ENCODE measurements at places on chromosomes 2 and 18. TPM values are rescaled to one million over a fixed set of nuclear protein-coding genes. Genes with fewer than 3 reads are reported as not detected.
A peak's percentile ranks its signal among the peaks of the same experiment; 100 is the strongest.

Gene ADCYAP1
- total RNA-seq = not detected

- no peak for DNase-seq
Measured at GRCh38 chr2:109481196-109481555, 132.6 kb downstream of the SEPTIN10 start.

DNA sequence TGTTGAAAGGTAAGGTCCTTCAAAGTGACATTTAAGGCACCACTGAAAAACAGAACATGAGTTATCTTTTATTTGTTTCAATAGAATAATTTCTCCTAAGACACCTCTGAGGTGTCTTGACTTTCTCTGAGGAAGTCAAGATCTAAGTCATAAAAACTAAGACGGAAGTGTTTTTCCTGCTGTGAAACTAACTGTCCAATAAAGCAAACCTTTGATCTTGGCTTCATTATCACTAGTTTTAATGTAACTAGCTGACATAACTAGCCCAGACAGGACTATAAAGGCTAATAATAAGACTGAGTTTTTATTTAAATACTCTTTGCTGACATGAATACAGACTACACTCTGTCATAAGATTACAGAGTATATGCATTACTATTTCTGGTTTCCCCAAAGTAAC, 36.6 kb downstream of the INO80D start:
- no peak for DNase-seq

DNA sequence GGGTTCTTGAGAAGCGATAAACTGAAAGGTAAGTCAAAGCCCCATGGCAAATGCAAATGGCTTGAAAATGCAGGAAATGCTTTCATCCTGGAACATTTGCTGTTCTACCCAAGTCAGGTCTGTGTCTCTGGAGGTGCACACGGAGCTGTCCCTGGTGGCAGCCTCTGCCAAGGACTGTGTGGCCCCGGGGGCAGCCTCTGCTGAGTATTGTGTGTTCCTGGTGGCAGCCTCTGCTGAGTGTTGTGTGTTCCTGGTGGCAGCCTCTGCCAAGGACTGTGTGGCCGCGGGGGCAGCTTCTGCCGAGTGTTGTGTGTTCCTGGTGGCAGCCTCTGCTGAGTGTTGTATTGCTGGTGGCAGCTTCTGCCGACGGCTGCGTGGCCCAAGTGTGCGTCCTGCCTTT, 135.6 kb upstream of the ALKAL2 start:
- DNase-seq = no peak

GRCh38 chr2:239389414-239390329, 11.1 kb downstream of the HDAC4 start:
- DNase-seq = no peak

Gene MAPRE3
- total RNA-seq = 3.5 TPM

GRCh38 chr18:50582500-50582899, 22.6 kb downstream of the MAPK4 start:
- no peak for DNase-seq

- no peak for DNase-seq
Measured at GRCh38 chr2:50783111-50783510, 248.8 kb downstream of the NRXN1 start.

Gene FSHR
- not detected for total RNA-seq

DNA sequence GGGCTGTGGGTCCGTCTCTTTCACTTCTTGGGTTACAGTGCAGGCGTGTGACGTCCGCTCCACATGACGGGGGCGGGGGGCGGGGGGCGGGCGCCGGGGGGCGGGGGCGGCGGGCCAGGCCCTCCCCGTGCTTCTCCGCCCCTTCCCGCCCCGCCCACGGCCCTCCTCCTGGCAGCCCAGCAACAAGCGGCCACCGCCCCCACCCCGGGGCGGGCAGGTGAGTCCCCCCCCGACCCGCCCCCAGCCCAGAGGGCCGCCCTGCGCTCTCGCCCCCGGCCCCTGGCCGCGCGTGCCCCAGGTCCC, 3.6 kb downstream of the ZNF516 start:
- peak; percentile 73 for DNase-seq

Gene STEAP3
- total RNA-seq = 8.5 TPM

Gene LYPD1
- total RNA-seq = 28.8 TPM

DNA sequence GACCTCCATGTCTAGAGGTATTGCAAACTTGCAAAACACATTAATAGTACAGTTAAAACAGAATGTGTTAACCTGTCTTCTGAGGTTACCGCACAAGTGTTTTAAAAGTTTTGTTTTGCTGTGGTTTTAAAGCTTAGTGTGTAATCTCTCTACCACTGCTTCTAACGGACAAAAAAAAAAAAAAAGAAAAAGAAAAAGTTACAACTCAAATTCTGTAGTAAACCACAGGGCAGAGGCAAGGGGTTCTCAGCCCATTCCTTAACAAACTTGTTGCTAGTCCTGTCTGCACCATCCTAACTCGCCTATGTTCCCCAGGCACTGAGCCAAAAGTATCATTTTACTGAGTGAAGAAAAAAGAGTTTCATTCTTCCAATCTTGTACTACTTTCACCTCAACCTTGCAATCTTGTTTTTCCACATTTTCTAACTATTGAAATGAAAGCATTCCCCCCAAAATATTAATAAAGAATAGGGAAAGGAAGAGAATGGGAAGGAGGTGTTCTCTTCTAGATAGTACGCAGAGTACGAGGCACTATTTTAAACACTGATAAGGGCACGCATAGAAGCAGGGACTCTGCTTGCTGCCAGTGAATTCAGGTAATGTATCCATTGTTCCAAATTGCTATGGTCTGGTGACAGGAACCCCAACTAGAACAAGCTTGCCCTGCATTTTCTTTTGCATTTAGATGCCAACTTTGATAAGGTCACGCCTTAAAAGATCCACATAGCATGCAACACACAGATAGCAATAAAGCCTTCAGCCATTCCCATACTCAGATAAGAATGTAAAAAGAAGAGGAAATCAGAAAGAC, 47.1 kb downstream of the IKZF2 start:
- DNase-seq = no peak

- DNase-seq = no peak
Measured at GRCh38 chr18:64183665-64184064, 34.8 kb upstream of the LINC00305 start.

- no peak for DNase-seq
Measured at GRCh38 chr2:12980817-12981216, 264.1 kb downstream of the TRIB2 start.

DNA sequence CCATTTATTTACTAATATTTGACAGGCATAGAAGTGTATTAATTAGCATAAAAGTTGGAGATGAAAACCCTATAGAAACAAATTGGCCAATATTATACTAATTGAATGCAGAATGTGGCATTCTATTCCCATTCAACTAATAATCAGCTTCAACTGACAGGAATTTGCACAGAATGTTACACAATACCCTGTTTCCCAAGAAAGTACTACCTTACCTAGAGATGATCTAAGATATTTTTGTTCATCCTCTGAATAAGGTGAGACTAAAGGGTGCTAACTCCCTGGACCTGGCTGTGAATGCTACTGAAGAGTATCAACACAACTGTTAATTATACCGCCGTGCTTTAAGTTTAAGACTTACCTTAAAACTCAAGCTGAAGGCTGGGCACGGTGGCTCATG, 28.9 kb downstream of the CEP68 start:
- DNase-seq = no peak

DNA sequence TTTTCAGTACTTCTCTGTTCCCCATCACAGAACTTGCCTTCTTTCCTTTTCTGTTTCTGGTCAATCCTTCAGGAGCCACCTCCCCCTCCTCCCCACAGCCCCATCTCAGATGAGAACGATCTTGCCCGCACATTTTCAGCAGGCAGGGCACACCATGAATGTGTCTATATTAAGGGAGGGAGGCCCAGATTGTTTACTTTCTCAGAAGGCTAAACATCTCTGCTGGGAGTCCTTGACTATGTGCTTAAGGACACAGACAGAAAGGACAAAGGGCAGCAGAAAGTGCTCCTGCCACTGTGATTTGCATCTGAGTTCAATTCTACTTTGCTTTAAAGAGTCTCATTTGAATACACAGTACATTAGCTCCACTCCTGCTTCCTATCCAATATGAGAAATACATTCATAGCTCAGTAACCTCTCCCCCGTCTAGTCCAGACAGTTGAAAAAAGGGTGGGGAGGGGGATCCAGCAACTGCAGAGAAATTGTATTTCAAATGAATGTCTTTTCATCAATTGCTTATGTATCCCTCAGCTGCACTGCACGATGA, 175.0 kb upstream of the PARD3B start:
- DNase-seq = no peak

DNA sequence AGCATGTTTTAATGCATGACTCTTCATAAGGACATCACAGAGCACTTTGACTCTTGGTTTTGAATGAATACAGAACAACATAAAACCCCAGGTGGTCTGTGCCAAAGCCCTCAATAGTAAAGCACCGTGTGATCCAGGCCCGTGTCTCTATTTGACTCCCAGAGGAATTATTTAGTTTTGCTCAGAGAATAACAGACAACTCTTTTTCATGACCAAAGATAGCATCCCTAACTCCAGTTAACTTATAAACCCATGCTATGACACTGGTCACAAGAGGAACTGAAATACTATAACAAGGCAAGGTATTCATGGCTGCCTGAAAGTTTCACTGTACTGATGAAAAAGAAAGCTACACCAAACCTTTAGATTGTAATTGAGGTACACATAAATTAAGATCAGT, 128.4 kb downstream of the IKZF2 start:
- DNase-seq = no peak

DNA sequence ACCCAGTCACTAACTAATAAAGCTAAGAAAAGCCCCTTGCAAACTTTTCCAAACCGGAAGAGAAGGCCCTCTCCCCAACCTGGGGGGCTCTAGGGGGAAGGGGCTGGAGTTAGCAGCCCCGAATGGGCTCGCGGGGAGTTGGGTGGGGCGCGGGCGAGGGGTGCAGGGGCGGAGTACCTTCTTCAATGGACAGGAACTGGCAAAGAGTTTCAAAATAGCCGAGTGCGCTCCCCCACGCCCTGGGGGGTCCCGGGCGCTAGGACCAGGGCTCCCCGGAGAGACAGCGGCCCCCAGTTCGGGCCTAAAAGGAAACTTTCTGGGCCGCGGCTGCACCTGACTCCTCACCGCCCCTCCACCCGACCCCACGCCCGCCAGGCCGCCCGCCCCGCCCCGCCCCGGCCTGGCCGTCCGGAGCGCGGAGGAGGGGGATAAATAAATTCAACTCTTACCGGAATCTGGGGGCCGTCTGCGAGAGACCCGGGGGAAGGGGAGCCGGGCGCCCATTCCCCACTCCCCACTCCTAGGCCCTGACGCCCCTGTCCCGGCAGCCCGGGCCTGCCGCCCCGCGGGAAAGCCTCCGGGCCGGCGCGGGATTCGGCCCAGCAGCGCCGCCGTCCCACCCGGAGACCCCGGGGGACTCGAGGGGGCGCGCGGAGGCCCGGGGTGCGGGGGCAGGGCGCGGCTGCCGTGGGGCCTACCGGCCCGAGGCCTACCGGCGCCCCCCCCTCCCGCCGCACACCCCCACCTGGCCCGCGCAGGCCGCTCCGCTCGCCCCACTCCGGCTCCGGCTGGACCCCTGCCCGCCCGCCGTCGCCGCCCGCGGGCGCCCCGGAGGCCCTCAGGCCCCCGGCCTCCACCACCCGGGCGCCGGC, 868 bp downstream of the INO80D start:
- peak; percentile 14 for DNase-seq

Gene RAMP1
- not detected for total RNA-seq

DNA sequence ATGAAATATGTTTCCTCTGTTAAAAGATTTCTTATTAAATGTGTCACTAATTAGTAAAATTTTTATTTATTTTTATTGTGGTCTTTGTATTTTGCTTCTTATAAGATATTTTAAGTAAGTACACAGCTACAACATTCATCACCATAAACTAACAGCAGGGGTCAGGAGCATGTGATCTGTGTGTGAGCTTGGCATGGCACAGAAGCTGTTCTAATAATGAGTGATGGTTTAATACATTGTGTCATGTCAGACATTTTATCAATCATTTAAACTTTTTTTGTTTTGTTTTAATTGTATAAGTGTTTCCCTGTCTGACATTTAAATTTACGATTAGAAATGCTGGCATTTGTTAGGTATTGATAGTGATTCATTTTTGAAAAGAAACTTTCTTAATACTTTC, 585.4 kb downstream of the DSC3 start:
- peak; percentile 5 for DNase-seq

GRCh38 chr2:226691255-226691654, 108.4 kb downstream of the IRS1 start:
- DNase-seq = no peak

Gene PCARE
- not detected for total RNA-seq

DNA sequence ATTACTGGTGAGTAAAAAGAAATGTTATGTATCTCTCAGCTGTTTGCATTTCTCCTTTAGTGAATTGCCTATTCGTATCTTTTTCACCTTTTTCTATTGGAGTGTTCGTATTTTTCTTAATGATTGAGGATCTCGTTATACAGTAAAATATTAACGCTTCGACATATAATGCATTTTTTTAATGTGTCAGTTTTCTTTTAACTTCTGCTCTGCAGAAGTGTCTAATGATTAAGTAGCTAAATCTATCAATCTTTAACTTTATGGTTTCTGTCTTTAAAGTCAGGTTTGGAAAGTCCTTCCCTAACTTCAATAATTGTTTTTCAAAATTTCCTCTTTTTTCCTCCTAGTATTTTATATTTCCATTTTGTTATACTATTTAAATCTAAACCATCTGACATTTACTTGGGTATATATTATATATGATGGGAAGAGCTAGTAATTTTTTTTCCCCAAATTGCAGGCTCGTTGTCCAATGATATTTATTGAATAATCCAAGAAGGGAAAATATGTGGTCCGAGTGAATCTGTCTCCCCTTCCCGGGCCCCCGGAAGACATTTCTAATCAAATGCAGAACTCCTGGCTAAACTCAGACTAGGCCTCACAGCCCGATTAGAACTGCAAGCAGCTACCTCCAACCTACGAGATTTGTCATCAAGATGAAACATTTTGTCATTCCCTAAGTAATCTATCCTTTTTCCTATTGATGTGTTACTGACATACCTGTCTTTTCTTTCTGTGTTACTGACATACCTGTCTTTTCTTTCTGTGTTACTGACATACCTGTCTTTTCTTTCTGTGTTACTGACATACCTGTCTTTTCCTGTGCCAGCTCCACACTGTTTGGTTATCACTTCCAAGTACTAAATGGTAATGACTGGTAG, 17.2 kb downstream of the PCBP1 start:
- peak; percentile 67 for DNase-seq

GRCh38 chr2:227509824-227510619, 38.1 kb downstream of the AGFG1 start:
- no peak for DNase-seq

Gene KATNAL2
- total RNA-seq = 10.0 TPM

GRCh38 chr2:45267062-45267792, 258.0 kb upstream of the SIX2 start:
- DNase-seq = no peak

Gene GPR17
- total RNA-seq = not detected

DNA sequence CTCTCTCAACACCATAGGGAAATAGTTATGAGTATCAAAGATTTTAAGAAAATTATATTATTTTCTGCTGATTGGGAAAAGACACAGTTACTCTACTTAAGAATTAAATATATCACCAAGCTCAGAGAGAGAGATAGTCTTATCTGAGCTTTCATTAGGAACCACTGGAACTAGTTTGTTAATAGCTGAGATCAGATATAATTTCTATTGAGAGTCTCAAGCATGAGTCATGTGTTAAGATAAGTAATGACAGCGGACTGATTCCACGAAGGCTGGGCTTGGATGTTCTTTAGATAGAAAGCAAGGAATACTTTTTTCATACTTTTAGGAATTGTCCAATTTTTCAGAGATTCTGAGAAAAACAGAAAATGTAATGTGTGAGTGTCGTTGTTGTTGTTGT, 44.4 kb upstream of the RBM44 start:
- no peak for DNase-seq

Gene LYPD6B
- total RNA-seq = not detected

GRCh38 chr18:31557446-31557845, 34.2 kb upstream of the TTR start:
- DNase-seq = no peak

GRCh38 chr2:177740700-177741099, 331.9 kb downstream of the PDE11A start:
- DNase-seq = no peak
